D341Med (cell line): ENCODE measurements at places on chromosomes 4 and X.

DNA sequence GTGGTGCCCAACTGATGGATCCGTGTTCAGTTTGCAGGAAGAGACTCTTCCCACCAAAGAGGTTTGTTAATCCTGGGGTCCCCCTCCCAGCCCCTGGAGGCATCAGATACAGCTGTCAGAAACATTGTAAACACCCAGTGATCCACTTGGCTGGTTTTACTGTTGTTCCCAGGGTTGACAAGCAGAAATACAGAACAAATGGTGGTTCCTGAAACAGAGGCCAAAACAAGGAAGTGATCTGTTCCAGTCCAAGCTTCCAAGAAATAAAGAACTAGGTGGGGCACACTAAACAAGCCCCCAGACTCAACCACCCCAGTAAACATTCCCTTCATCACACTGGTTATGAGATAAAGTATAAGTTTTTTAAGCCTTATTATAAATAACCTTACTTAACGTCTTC lies 1.4 kb downstream of the TMLHE start:
- DNase-seq = no peak

GRCh38 chr4:47271291-47271690 lies 192.2 kb downstream of the COMMD8 start:
- no peak for DNase-seq

GRCh38 chrX:151896734-151897474 lies 15.8 kb upstream of the MAGEA4 start:
- no peak for DNase-seq

GRCh38 chr4:39494354-39494753 lies 32.9 kb downstream of the UGDH start:
- DNase-seq = no peak

DNA sequence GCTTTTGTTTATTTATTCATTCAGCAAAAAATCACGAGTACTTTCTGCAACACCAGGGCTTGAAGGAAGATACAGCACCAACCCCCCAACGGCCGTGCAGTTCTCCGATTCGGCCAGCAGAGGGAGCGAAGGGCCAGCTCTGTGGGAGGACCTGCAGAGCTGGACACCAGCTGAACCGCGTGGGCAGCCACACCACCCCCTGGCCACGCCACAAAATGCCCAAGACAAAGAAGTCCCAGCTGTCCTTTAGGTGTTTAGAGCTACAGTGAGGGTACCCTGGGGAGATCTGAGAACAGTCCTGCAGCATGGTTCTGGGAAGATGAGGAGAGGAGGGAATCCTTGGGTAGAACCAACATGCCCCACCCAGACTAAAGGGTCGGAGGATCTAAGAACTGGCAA lies 83.1 kb downstream of the RELL1 start:
- DNase-seq = peak; percentile 88

- DNase-seq = no peak
Measured at GRCh38 chrX:103741879-103742278, 31.2 kb downstream of the TMEM31 start.

DNA sequence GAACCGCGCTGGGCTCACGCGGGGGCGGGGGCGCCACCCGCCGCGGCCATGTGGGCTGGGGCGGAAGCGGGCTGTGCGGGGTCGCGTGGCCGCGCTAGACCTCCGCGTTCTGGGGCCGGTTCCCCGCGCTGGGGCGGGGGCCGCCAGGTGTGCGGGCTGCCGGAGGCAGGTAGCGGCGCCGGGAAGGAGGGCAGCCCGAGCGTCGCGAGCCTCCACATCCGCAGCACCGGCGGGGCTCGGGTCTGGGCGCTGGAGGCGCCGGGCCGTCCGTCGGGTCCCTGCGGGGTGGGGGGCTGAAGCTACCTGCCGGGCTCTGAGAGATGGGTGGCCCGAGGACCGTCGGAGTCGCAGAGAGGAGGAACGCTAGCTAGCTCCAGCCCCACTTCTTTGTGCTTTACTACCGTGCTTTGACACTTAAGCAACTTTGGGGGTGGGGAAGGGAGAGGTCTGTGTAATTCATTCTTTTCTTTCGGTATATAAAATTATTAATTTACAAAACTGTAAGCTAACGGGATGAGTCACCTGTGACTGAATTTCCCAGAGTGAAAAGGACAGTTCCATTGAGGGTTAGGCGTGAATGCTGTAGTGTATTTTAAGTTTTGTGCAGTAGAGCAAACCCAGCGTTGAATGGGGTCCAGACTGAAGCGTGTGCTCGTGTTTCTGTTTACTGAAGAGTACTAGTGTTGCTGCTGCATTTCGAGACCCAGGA lies 689 bp downstream of the METAP1 start:
- peak; percentile 41 for DNase-seq

- DNase-seq = no peak
Measured at GRCh38 chrX:68750316-68750715, 78.5 kb upstream of the EFNB1 start.

DNA sequence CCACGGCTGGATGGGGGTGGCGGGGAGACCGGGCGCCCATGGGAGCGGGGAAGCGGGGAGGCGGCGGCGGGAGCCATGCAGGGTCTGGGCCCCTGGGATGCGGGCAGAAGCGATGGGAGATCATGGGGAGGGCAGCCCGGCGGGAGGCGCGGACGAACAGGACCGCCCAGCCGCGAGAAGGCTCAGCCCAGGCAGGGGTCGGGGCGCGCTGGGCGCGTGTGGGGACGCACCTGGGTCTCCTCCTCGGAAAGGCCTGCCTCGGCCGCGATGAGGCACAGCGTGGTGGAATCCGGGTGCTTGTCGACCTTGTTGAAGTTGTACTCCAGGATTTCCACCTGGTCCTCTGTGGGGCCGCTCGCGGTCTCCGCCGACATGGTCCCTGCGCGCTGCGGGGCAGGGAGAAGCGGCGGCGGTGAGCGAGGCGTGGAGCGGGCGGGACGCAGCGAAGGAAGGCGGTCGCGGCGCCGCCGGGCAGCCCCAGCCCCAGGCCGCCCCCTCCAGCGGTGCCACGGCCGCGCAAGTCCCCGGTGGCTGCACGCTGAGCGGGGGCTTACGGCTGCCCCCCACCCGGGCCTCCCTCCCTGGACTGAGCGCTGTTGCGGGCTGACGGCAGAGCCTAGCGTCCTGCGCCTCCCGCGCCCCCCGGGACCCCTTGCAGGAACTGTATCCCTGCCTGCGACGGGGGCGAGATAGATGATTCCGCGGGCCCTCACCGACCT lies 25.3 kb downstream of the HOPX start:
- DNase-seq = peak; percentile 77

- no peak for DNase-seq
Measured at GRCh38 chrX:120457766-120458180, 11.3 kb downstream of the LAMP2 start.

- DNase-seq = no peak
Measured at GRCh38 chrX:149570668-149571067, 16.6 kb downstream of the MAGEA9B start.

GRCh38 chrX:94655180-94655579 lies 981.2 kb downstream of the FAM133A start:
- DNase-seq = no peak
